ENCODE measurements at places on chromosomes 16 and 17.

DNA sequence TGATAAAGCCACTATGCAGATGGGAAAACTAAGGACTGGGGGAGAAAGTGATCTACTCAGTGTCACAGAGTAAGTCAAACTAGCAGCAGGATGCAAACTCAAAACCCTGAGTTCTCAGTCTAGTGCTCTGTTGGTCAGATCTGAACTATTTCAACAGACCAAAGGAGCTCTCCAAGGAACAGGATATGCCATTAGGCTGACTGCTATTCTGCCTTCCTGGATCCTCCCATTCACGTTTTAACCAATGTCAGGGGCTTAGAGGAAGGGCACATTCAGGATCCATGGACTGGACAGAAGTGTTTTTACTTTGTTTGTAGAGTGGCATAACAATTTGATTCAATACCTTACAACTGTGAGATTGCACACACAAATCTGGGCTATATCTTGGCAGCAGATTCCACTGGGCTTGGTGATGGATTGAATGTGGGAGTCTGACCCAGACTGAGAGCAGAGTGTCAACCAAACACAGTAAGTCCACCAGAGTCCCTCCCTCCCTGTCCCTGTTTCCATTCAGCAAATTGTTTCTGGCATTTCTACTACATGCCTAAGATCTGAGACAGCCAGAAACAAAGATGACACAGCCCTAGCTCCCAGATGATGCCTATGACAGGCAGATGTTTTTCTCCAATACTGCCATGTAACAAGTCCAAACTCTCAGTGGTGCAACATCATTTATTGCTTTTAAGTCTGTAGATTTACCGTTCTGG, 337.8 kb upstream of the CDH5 start:
- ATAC-seq: no peak

- no peak for ATAC-seq
Observed at GRCh38 chr16:87961623-87962022, 10.4 kb downstream of the BANP start.

DNA sequence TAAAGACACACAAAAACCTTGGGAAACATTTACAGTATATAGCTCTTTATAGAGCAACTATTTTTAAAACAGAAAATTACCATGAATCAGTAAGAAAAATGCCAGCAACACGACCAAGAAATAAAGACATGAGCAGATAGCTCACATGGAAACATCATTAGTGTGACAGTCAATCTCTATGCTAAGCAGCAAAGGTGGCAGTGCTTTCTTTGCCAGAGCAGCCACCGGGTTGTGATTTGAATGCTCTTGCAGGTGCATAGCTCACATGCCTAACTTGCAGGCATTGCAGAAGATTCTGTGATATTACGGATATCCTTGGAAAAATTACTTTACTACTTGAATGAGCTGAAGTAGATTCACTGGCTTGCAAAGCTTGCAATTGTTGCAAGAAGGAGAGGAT, 652.9 kb upstream of the C16orf82 start:
- ATAC-seq: no peak

- no peak for ATAC-seq
Observed at GRCh38 chr17:10115536-10115932, 82.9 kb downstream of the GAS7 start.

Data from esophagus mucosa (tissue), 1 donor.